ENCODE measurements at places on chromosomes 11 and 22.

GRCh38 chr11:251550-251949 lies 14.8 kb downstream of the PSMD13 start:
- no peak for DNase-seq

DNA sequence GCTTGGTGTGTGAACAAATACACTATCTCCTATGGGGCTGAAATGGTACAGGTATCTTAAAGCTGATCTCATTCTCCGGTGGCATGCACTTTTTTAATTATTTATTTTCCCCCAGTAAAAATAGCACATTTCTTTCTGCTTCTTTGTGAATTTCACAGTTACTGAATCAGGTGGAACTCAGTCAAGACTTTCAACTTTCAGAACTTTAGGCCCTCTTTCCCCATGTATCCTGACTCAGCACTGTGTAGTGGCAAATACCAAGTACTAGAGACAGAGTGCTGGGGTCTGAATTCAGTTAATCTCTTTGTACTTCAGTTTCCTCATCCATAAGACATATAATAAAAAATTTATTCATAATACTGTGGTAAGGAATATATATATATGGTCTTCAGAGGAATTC lies 223.9 kb downstream of the CSNK2A3 start:
- DNase-seq, result no peak

- DNase-seq, result no peak
Measured at GRCh38 chr11:117842131-117842941, 17.8 kb upstream of the FXYD2 start.

DNA sequence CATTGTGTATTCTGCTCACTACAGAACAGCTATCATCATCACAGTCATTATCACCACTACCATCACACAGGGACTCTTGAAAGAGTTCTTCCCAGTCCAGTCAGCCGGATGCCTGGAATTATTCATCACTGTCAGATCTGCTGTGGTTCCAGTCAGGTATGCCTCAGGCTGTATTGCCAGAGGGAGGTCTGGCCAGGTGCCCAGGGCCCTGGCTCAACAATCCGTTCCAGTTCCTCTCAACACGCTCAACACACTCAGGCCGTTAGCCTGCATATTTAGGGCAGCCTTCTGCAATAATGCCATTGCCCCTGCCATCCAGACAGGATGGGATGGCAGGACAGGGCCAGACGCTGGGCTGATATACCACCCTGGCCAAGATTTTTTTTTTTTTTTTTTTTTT lies 28.6 kb upstream of the RASL10A start:
- DNase-seq, result no peak

GRCh38 chr22:18997306-18997924 lies 61.3 kb upstream of the PRODH start:
- no peak for DNase-seq

GRCh38 chr11:26276798-26277424 lies 55.0 kb upstream of the ANO3 start:
- DNase-seq, result no peak

DNA sequence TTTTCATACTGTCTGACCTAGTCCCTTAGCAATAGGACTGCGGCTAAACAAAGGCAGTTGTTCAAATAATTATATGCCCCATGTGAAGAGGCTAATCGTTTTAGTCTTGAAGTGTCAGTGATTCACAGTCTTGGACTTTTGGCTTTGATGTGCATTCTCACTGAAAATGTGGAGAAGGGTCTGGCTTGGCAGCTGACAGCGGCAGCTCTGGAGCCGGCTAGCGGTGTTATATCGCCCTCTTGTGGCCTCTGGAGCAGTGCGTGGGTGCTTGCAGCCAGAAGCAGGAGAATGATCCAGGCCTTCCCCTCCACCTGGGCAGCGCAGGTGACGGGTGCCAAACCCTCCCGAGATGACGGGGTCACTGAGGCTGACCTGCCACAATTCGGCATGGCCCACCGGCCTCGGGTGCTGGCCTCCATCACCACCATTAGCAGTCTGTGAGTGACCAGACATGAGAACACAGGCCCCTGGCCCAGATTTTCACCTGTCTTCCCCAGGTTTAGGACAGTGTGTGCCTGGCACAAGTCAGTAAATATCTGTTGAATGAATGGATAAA lies 90.3 kb upstream of the PITPNB start:
- peak; percentile 61 for DNase-seq

Data from T-helper 17 cell (primary cell).